PC-9 (cell line): ENCODE measurements at places on chromosomes 3 and 15. TPM values are rescaled to one million over a fixed set of nuclear protein-coding genes. Genes with fewer than 3 reads are reported as not detected.

GRCh38 chr3:188802645-188803044 is 369.1 kb upstream of the TPRG1 start:
- no peak for DNase-seq

KLHL40 gene
- not detected in 2 replicates for total RNA-seq

LRRC49 gene
- total RNA-seq, result 6.2 and 6.3 TPM in 2 replicates

SPINK8 gene
- not detected in 2 replicates for total RNA-seq

- DNase-seq, result no peak
Measured at GRCh38 chr15:36886701-36887100, 213.6 kb downstream of the MEIS2 start.

GRCh38 chr15:62732078-62732477 is 310.5 kb upstream of the TPM1 start:
- no peak for DNase-seq

TLR9 gene
- total RNA-seq, result 0.30 and 0.44 TPM in 2 replicates

DNA sequence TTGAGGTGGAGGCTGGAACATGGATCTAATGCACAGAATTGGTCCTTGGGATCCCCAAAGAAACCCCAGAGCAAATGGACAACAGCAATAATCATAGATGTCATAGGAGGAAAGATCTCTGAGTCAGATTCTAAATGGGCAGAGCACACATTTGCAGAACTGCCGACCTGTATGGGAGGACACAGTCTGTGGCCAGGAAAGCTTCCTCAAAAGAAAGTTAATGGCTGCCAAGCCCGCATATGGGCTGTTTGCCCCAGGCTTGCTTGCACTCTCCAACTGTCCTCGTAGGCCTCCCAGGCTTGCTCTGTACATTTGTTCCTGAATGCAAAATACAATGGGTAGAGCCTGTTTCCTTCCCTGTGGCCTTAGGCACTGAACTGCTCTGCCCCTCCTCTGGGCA is 102.0 kb upstream of the PLXNA1 start:
- no peak for DNase-seq
